Nucleus accumbens (tissue), 56 donors: ENCODE measurements at places on chromosomes 12 and 14.

GRCh38 chr12:91922674-91923073 lies 223.0 kb downstream of the BTG1 start:
- DNase-seq, result no peak

DNA sequence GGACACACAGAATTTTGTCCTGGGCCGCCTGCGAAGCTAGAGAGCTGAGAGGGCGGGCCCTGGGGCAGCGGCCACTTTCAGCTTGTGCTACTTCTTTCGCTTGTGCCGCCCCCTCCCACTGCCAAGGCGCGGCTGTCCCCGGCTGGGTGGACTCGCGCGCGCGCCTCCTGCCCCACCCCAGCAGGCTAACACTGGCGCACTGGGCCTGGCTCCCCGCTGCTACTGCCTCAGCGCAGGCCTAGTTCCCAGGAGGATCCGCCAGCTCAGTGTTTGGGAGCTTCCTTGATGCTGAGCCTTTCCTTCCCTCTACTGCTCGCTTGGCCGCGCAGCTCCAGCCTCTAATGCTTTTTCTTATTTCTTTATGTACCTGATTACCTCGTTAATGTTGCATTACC lies 27.4 kb upstream of the METAP2 start:
- DNase-seq, result no peak

DNA sequence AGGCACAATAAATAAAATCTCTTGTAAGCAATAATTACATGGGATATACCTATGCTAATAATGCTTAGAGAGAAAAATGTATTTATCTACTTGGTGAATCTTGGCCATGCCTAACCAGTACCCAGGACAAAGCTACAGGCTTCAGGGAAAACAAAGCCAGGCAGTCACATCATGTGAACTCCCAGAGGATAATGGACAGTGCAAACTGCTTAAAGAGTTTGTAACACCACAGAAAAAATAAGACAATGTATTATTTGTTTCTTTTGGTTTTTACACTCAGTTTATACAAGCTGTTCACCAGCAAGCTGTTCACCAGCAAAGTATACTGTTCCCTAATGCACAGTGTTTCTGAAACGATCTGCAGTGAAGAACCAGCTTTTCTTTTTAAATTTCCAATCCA lies 38.0 kb downstream of the DICER1 start:
- no peak for DNase-seq

- DNase-seq, result no peak
Measured at GRCh38 chr12:104649217-104649824, 192.6 kb downstream of the CHST11 start.

DNA sequence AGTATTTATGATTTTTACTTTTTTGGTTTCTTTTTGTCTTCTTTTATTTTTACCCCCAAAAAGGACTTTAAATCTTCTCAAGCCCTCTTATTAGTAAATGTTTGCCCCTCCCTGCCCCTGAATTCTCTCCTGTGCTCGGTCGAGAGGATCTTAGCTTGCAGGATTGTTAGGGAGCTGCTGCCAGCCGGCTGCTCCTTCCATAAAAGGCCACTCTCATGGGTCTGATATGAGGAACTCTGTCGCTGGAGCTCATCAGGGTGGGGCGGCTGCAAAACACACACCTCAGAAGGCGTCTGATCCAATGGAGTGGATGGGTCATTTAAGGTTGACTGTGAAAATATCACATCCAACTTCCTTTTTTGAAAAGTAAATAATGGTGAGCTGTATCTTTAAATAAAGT lies 8.5 kb downstream of the LTBR start:
- DNase-seq, result no peak

DNA sequence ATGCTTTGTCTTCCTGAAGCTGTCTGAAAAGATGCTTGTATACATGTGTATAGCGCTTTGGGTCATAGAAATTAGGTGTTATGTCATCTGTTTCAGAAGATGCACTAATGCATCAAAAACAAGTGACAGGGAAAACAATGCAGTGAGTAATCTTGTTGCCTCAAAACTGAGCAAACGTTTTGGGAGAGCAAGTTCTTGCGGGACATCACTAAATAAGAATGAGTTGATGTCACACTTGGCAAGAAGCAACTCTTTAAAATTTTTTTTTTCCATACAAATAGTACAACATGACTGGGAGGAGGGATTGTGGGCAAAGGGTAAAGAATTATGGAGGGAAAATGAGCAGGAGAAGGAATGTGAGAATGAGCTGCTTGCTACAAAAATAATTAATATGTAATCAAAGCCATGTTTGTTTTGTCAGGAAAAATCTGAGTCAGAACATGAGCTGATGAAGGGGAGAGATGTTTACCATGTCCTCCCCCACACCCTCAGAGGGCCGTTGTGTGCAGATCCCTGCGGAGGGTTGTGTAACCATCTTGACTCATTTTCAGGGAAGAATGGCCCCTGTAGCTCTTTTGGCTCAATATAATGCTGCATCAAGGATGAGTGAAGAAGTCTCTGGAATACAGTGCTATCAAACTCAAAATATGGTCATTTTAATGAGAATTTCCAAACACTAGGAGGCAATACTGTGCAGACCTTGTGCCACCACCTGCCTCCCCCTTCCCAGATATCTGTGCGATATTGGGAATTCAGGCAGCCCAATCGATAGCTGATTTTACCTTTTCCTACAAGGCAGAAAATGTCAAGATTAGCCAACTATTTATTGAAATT lies 41.4 kb downstream of the BORCS5 start:
- DNase-seq, result no peak

GRCh38 chr12:67441736-67442346 lies 172.7 kb downstream of the CAND1 start:
- peak; percentile 25 for DNase-seq

- peak; percentile 81 for DNase-seq
Measured at GRCh38 chr12:6278439-6279255, 31.8 kb upstream of the PLEKHG6 start.

GRCh38 chr12:42758806-42759205 lies 169.3 kb upstream of the PRICKLE1 start:
- no peak for DNase-seq

DNA sequence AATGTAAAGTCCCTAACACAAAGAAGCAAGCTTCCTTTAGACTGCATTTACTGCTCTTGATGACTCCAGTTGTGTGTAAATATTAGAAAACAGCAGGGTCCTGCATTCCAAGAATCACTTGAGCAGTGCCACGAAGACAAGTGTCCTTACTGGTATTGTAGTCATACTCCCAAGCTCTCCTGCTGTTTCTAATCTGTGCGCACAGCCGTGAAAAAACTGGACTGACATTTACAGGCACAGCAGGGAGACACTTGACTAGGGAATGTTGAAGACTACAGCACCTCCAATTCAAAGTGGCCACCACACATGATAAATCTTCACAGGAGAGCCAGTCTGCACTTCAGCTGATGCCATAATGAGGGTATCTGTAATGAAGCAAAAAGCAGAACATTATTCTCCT lies 91.4 kb downstream of the VRK1 start:
- DNase-seq, result no peak

- DNase-seq, result no peak
Measured at GRCh38 chr14:103296987-103297386, 37.0 kb upstream of the EIF5 start.

- DNase-seq, result no peak
Measured at GRCh38 chr14:89384636-89385035, 32.4 kb downstream of the FOXN3 start.
